Kidney (tissue), 22 donors: ENCODE measurements at places on chromosomes 11 and 22.

DNA sequence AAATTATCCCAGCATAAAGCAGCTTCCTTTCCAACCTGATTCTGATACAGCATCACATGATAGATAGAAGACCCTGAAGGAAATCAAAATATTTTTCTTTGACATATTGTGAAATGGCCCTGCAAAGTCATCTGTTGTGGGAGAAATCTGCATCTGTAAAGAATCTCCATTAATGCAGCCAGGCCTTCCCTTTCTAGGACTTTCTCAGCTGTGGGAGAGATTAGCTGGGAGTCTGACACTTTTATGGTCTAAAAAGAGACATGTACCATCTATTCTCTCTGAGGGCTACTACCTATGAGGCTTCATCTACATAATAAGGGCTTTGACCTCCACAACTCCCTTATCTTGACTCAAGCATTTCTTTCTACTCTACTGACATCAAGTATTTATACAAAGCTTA lies 238.1 kb downstream of the SWAP70 start:
- no peak for DNase-seq

DNA sequence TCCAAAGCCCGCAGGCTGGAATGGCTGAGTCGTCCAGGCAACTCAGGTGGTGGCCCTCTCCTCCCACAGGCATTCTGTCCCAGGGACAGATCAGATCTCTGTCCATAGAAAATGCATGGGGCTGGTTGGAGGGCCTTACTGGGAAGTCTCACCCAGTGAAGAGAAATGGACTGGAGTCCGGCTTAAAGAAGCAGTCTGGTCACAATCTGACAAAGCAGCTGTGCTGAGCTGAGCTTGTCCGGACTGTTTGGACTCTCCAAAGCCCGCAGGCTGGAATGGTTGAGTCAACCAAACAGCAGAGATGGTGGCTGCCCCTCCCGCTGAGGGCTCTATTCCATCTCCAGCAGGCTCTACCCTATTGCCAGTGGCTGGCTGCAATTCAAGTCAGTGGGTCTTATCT lies 14.4 kb upstream of the DEPDC7 start:
- DNase-seq = no peak

DNA sequence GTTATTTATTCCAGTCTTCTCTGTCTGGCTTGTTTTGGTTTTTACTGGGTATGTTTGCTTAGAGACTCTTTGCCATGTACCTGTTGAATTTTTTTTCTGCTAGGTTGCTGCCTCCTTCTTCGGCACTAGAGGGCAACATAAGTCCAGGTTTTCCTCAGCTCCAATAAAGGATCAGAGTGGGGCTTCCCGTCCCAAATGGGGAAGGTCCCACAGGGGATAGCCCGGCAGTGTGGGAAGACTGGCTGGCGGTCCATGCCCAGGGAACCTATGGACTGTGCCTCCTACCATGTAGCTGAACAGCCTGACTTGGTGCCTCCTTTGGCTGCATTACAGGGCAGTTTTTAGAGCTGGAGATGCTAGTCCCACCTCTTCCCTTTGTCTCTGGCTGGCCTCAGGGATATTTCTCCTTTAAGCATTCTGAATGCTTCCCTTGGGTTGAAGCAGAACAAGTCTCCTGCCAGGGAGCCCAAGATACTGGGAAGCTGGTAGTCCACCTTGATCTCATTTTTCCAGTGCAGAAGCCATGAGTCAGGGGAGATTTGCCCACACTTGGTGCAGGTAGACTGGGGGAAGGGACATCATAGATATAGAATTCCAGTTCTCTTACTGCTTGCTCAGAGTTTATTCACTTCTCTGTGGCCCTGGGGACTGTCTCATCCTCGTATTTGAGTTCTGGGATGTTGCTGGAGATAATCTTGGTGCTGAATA lies 60.2 kb downstream of the BRD1 start:
- DNase-seq = peak; percentile 62

DNA sequence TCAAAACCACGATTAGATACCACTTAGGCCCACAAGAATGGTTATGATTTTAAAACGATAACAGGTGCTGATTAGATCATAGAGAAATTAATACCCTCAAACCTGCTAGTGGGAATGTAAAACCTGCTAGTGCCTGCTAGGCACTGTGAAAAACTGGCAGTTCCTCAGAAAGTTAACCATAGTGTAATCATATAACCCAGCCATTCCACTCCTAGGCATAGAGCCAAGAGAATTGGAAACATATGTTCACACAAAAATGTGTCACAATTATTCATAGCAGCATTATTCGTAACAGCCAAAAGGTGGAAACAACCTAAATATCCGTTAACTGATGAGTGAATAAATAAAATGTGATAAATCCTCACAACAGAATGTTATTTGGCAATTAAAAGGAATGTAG lies 122.2 kb upstream of the SYN3 start:
- no peak for DNase-seq

DNA sequence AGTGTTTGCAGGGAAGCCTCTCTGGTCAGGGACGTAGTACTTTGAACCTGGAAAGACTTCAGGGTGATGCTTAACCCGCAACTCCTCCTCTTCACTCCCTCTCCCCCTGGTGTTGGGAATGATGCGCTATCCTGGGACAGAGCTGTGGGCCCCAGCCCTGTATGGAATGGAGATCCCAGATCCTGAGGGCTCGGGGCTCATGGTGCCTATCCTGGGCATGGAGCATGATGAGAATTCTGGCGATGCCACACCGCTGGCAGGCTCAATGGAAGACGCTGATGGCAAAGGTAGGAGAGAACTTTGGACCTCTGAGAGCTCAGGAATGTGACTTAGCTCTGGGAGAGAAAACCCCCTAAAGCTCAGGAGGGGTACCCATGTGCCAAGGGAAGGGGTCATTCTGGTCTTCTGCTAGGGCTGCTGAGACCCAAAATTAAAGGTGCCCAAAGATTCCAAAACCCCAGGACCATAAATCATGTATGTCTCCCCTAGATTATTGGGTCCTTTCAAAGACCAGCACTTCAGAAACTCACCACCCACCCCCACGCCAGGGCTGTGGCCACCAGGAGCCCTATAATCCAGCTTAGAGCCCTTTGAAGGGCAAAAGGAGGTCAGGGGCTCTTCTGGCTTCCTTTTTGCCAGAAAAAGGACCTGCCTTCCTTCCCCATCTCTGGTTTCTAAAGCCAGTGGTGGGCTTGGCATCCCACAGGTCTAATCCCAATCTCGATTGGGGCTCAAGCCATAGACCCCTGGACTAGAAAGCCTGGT lies 52.5 kb downstream of the BTG4 start:
- no peak for DNase-seq

DNA sequence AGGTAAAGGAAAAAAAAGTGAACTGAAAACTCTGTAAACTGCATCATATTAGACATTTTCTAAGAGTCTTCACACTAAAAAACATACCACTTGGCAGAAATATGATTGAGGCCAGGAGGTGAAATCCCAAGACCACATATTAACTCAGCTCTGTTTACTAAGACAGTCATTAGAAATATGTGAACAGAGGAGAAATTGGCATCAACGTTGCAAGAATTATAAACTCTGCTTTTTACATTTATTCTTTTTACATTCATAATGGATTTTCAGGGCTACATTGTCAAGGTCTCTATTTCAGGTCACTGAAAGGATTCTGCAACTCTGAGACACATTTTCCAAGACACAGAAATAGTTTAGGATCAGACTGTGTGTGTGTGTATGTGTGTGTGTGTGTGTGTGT lies 1364.0 kb downstream of the LRRC4C start:
- DNase-seq = no peak

- no peak for DNase-seq
These were observed 65.9 kb upstream of the SC5D start for GRCh38 chr11:121226415-121227263.

GRCh38 chr11:29801561-29801960 lies 215.3 kb downstream of the KCNA4 start:
- DNase-seq = no peak

DNA sequence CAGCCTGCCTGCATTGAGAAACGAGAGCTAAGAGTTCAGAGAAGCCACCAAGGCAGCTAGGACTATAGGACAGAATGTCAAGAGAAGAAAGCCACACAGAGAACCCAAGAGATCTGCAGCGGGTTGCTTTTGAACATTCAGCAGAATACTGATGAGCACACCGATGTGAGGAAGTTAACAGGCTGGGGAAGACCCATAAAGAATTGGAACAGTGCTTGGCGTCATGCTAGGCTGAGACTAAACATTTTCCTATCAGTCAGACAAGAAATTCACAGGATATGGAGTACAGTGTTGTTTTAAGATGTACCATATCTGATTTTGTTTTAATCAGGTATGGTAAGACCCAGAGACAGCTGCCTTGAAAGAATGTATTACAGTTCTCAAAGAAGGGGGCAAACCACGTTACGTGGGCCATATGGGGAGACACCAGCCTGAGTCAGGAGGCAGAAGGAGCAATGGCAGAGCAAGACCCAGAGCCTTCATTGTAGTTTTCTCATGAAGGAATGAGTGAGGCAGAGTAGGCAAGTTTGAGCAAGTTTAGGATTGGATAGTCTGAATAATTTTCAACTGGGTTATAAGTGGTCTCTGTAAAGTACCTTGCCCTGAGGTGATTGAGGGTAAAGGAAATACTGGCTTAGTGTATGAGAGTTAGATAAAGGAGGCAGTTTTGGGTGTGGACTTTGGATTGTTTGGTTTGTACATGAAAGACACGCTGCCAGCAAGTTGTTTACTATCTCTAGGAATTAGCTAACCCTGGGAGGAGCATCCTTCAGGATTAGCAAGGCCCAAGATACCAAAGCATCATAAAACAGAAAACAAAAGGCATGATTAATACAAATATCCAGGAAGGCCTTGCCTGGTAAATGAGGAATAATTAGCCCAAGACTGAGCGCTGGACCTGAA lies 14.3 kb downstream of the LRRC75B start:
- DNase-seq = no peak

- peak; percentile 10 for DNase-seq
These were observed 80.7 kb downstream of the CDKN1C start for GRCh38 chr11:2804701-2805387.

DNA sequence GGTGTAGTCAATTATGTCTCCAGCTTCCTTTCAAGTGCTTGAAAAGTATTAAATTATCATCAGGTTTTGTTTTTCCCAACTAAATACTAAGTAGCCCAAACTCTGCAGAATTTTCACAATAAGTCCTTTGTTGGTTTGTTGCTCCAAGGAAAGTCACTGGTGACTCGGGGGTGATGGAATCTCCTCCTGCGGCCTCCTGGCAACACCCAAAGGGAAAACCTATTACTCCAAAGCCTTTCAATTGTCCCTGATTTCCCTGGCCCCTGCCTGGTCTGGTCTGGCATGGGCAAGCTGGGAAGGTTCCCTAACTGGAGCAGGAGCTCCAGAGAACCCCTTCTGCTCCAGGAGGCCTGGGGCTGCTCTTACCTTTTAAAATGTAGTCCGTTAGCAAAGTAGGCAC lies 47.9 kb downstream of the FEZ1 start:
- no peak for DNase-seq

- DNase-seq = no peak
These were observed 648 bp upstream of the H19 start for GRCh38 chr11:1998290-1998689.

DNA sequence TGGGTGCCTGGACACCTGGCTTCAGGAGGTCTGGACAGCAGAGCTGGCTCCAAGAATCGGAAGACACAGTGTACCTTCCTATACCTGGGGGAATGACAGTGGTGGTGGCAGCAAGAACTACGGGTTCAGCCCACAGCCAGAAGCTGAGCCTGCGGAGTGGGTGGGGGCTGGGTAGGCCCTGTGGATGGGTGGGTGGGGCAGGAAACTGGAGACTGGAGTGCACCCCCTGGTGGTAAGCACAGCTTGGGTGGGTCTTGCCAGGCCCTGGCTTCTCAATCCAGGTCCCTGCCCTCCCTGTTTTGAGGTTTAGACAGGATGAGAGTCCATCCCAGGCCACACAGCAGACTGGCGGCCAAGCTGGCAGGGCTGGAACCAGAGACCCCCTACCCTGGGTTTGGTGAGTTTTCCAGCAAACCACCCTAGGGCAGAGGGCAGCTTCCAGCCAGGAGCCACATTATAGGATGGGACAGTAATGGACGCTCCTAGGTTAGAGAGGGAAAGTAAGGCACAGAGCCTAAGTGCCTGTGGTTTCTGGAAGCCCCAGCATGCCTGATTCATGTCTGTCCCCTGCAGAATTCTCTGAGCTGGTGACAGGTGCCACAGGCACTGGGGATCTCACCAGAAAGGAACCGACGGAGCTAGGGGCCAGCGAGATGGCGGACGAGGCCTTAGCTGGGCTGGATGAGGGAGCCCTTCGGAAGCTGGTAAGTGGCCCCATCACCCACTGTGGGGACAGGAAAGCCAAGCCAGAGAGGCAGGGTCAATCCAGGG lies 1.7 kb downstream of the SMTN start:
- peak; percentile 60 for DNase-seq

- no peak for DNase-seq
These were observed 81.6 kb downstream of the TEAD1 start for GRCh38 chr11:12755510-12756453.

DNA sequence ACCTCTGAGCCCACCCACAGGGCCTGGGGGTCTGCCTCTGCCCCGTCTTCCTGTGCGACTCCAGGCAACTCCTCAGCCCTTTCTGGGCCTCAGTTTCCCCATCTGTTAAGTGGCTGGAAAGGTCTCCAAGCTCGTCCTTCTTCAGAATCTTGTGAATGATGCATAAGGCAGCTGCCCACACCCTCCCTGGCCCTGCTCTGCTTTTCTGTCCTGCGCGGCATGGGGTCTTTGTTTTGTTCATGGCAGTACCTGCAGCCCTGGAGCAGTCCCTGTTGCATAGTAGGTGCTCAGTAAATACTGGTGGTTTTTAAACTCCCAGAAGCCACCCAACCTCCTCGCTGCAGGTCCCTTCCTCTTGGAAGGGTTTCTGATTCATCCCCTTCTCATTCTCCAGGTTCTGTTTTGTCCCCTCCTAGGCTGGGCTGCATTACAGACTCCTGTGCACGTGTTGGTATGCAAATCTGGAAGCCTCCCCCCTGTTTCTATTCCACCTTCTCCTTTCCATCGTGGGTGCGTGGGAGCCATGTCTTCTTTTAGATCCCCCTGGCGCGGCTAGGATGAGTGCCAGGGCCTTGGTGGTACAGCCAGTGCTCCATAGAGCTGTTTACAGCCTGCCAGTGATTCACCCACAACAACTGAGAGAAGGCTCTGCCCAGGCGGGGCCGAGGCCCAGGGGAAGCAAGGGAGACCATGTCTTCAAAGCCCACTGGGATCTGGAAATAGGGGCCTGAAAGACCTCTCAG lies 19.3 kb upstream of the SYT7 start:
- DNase-seq = no peak

- no peak for DNase-seq
These were observed 14.6 kb upstream of the ARHGEF17 start for GRCh38 chr11:73293356-73293936.

DNA sequence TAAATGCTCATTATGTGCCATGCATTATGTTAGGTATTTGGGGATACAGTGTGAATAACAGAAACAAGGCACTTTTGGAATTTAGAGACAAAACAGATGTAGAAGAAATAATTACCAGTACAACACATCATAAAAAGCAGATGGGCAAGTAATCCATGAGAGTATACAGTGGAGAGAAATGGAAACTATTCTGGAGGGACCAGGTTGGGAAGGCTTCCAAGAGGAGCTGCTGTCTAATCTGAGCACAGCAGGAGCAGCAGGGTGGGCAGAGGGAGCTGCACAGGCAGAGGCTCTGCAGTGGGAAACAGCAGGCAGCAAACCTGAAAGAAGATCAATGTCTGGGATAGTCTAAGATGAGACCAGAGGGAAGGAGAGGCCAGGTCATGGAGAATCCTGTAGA lies 268.7 kb upstream of the CCDC90B start:
- no peak for DNase-seq
